T-cell (primary cell): ENCODE measurements at places on chromosomes 6 and 20. TPM values are rescaled to one million over a fixed set of nuclear protein-coding genes. Genes with fewer than 3 reads are reported as not detected.

Gene CHRNA4
- total RNA-seq, result not detected

Gene PNRC1
- total RNA-seq, result 430 TPM

Gene ZNF391
- total RNA-seq, result 4.5 TPM

- no peaks in the 10 kb centered on the region for H3K4me1 ChIP-seq
- DNase-seq, result no peak
- no peaks in the 10 kb centered on the region for H3K27me3 ChIP-seq
- no peak overlapping the region for H3K27ac ChIP-seq
- no peaks in the 10 kb centered on the region for H3K36me3 ChIP-seq
- H3K4me3 ChIP-seq, result no peak overlapping the region
Measured at GRCh38 chr6:7939184-7939863, 28.7 kb upstream of the TXNDC5 start.

- peak overlapping the region; percentile 95 for H3K27ac ChIP-seq
- peaks cover 20% of the 10 kb centered on the region for H3K4me1 ChIP-seq
- DNase-seq, result peak; percentile 52
- H3K4me3 ChIP-seq, result peak overlapping the region; percentile 97
- H3K36me3 ChIP-seq, result no peaks in the 10 kb centered on the region
Measured at GRCh38 chr6:147203311-147204059, 732 bp upstream of the STXBP5 start.

Gene TEAD3
- not detected for total RNA-seq

- no peaks in the 10 kb centered on the region for H3K27me3 ChIP-seq
- no peak overlapping the region for H3K27ac ChIP-seq
- no peaks in the 10 kb centered on the region for H3K4me1 ChIP-seq
- H3K36me3 ChIP-seq, result no peaks in the 10 kb centered on the region
- DNase-seq, result no peak
- no peak overlapping the region for H3K4me3 ChIP-seq
Measured at GRCh38 chr6:108690326-108691049, 129.8 kb downstream of the FOXO3 start.

Gene RSPH9
- total RNA-seq, result not detected

Gene KDM1B
- 10.4 TPM for total RNA-seq

DNA sequence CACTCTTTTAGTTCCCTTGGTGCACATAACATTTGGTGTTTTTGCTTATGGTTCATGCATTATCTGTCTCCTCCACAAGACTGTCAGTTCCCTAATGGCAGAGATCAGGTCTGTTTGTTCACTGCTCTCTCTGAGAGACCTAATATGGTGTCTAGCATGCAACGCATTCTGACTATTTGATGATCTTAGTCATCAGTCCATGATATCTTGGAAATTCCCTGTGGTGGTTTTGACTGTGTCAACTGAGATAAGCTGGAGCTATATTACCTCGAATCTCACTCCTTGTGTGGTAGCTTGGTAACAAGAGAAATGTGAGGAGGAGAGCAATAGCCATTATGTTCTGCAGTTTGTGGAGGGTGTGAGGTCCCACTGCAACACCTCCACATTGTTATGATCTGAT, 229.8 kb downstream of the FRK start:
- no peaks in the 10 kb centered on the region for H3K4me1 ChIP-seq
- H3K27me3 ChIP-seq, result no peaks in the 10 kb centered on the region
- H3K27ac ChIP-seq, result no peak overlapping the region
- no peaks in the 10 kb centered on the region for H3K36me3 ChIP-seq
- no peak for DNase-seq

- no peak for DNase-seq
- peaks cover 38% of the 10 kb centered on the region for H3K36me3 ChIP-seq
- H3K4me1 ChIP-seq, result peaks cover 10% of the 10 kb centered on the region
- no peak overlapping the region for H3K4me3 ChIP-seq
- no peaks in the 10 kb centered on the region for H3K27me3 ChIP-seq
Measured at GRCh38 chr6:34589691-34590090, 33.6 kb upstream of the SPDEF start.

DNA sequence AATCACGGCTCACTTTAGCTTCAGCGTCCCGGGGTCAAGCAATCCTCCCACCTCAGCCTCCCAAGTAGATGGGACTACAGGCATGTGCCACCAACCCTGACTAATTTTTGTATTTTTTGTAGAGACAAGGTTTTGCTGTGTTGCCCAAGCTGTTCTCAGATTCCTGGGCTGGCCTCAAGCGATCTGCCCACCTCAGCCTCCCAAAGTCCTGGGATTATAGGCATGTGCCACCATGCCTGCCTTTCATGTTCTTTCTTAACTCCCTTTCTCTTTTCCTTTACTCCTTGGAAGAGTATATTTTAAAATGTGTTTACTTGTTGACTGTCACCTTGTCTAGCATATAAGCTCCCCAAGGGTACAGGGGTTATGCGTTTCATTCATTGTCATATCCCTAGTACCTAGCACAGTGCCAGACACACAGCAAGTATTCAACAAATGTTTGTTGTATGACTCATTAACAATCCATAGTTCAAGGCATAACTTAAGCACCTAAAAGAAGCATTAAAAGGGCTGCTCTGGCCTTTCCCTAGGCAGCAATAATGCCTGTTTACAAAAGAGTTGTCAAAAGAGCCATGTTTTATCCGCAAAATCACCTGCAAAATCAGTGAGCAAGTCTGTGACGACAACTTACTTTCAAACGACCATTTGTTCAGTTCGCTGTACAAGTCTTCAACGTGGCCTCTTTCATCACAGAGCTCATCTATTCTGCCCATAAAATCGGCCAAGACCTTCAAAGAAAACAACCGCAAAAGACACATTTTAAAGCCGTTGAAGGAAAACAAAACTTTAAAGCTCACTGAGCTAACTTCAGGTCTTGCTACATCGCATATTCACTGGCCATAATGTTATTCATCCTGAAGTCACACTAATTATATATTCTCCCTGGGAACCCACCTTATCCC, 4.6 kb downstream of the CYP24A1 start:
- H3K27ac ChIP-seq, result no peak overlapping the region
- DNase-seq, result no peak
- H3K36me3 ChIP-seq, result no peaks in the 10 kb centered on the region
- H3K4me3 ChIP-seq, result no peak overlapping the region

GRCh38 chr6:15502446-15503345, 160.1 kb downstream of the DTNBP1 start:
- H3K27ac ChIP-seq, result no peak overlapping the region
- H3K36me3 ChIP-seq, result peaks cover 91% of the 10 kb centered on the region
- no peak overlapping the region for H3K4me3 ChIP-seq
- no peak for DNase-seq

DNA sequence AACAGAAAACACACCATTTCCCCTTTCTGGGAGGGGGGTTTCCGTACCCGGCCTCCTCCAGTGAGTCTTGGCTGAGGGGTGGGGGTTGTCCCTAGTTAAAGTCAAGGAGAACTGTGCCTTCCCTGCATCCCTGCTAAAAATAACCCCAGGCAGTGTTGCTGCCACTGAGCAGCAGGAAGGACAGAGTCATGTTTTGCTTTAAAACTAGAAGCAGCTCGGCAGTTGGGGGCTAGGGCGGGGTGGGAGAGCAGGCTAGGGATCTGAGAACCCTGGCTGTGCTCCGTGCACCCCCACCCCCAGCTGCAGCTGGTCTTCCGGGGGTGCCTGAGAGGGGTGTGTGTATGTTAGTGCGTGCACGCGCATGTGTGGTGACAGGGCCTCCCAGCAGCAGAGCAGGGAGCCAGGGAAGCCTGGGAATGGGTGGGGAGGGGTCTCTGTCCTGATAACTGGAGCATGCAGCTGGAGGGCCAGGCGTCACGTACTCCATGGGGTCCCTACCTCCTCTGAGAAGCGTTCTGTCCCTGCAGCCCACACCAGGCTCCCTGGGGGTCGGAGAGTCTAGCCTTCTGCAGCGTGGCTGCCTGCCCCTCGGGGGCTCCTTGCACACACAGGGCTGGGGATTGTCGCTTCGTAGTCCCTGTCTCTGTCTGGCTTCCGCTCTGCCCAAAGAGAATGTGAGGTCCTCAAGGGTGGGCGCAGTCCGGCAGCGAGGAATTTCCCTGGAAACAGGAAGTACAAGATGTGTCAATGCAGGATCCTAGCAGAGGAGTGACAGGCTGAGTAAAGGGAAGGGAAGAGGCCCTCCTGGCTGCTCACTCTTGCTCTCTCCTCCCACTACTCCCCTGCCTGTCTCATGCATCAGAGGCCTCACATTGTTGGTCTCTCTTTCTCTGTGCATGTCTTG, 16.8 kb upstream of the ARMC12 start:
- H3K27me3 ChIP-seq, result peaks cover 5% of the 10 kb centered on the region
- H3K4me1 ChIP-seq, result peaks cover 61% of the 10 kb centered on the region
- peak overlapping the region; percentile 3 for H3K4me3 ChIP-seq
- H3K27ac ChIP-seq, result peak overlapping the region; percentile 56
- no peaks in the 10 kb centered on the region for H3K36me3 ChIP-seq
- no peak for DNase-seq

DNA sequence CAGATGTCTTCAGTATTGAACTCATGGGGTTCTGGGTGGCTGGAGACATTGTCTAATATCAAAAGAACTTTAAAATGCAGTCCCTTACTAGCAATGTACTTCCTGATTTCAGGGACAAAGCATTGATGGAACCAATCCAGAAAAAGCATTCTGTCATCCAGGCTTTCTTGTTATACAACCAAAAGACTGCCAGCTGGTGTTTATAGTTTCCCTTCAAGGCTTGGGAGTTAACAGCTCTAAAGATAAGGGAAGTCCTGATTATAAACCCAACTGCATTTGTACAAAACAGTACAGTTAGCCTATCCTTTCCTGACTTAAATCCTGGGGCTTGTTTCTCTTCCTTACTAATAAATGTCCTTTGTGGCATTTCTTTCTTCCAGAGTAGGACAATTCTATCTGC, 160.0 kb downstream of the COL21A1 start:
- no peaks in the 10 kb centered on the region for H3K4me1 ChIP-seq
- no peak overlapping the region for H3K27ac ChIP-seq
- H3K27me3 ChIP-seq, result no peaks in the 10 kb centered on the region
- no peak overlapping the region for H3K4me3 ChIP-seq
- no peaks in the 10 kb centered on the region for H3K36me3 ChIP-seq

- no peaks in the 10 kb centered on the region for H3K36me3 ChIP-seq
- no peak for DNase-seq
- peak overlapping the region; percentile 64 for H3K4me3 ChIP-seq
- H3K4me1 ChIP-seq, result peaks cover 5% of the 10 kb centered on the region
Measured at GRCh38 chr20:8213831-8214587, 81.9 kb downstream of the PLCB1 start.

DNA sequence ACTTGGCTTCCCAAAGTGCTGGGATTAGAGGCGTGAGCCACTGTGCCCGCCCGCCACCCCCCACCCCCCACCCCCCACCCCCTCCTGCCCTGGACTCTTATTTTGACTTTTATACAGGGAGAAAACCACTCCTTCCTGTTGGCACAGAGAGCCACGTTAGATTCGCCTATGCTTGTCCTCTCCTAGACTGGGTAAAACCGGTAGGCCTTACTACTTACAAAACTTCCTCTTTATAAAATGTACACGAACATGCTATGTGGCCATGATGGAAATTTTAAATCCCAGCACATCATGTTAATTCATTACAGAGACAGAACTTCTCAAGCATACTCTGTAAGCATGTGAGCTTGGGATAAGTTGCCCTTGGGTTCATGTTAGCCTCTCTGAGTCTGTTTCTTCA, 124.2 kb downstream of the SLC24A3 start:
- no peaks in the 10 kb centered on the region for H3K4me1 ChIP-seq
- DNase-seq, result no peak
- H3K36me3 ChIP-seq, result no peaks in the 10 kb centered on the region
- no peak overlapping the region for H3K4me3 ChIP-seq

DNA sequence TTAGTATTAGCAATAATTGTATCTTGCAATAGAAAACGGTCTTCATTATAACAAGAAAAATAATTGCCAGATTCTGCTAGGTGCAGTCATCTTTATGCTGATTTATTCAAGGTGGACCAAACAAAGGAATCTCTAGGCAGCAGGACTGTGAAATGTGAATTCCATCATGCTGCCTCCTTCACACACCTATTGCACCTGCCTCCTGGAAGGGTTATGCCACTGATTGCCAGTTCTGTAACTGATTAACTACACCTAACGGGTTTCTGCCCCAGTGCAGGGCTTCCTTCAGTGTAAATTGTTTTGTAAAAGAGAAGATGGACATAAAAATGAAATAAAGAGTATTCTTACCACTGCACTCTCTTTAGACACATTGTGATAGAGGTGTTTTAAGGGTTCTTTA, 96.1 kb downstream of the FOXO3 start:
- H3K4me1 ChIP-seq, result peaks cover 15% of the 10 kb centered on the region
- H3K27me3 ChIP-seq, result no peaks in the 10 kb centered on the region
- no peak overlapping the region for H3K4me3 ChIP-seq

DNA sequence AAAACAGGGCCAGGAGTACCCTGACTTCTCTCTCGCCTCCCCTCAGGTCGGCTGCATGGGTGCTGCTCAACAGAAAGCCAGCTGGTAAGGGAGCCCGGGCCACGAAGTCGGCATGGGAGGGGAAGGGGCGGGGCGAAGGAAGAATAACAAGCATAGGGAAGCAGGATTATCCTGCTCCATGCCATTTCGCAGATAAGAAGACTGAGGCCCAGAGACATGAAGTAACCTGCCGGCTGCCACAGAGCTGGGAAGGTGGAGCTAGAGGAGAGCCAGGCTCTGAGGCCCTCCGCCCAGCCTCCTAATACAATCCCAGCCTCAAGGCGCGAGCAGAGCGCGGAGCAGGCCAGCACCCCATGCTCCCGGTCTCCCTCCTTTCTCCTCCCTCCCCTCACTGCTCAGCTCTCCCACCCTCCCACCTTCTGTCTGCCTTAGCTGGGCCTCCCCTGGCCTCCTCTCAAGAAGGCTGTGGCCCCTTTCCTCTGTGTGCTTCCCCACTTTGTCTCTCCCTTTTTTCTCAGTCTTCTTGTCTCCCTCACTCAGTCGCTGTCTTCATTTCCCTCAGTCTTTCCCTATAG, 13.2 kb upstream of the HMGA1 start:
- no peaks in the 10 kb centered on the region for H3K36me3 ChIP-seq
- H3K27me3 ChIP-seq, result no peaks in the 10 kb centered on the region
- H3K4me1 ChIP-seq, result peaks cover 13% of the 10 kb centered on the region
- no peak overlapping the region for H3K4me3 ChIP-seq
- H3K27ac ChIP-seq, result peak overlapping the region; percentile 75
- DNase-seq, result no peak

- H3K27ac ChIP-seq, result no peak overlapping the region
- no peaks in the 10 kb centered on the region for H3K36me3 ChIP-seq
- no peak for DNase-seq
- H3K4me3 ChIP-seq, result no peak overlapping the region
- no peaks in the 10 kb centered on the region for H3K4me1 ChIP-seq
Measured at GRCh38 chr6:56766806-56767178, 124.1 kb upstream of the DST start.

GRCh38 chr20:52242237-52243230, 51.0 kb upstream of the ZFP64 start:
- no peak overlapping the region for H3K27ac ChIP-seq
- no peaks in the 10 kb centered on the region for H3K36me3 ChIP-seq
- H3K4me1 ChIP-seq, result no peaks in the 10 kb centered on the region
- H3K4me3 ChIP-seq, result no peak overlapping the region
- no peak for DNase-seq

GRCh38 chr6:6193221-6193745, 127.2 kb downstream of the F13A1 start:
- no peak overlapping the region for H3K27ac ChIP-seq
- no peaks in the 10 kb centered on the region for H3K36me3 ChIP-seq
- peaks cover 6% of the 10 kb centered on the region for H3K27me3 ChIP-seq
- H3K4me3 ChIP-seq, result no peak overlapping the region
- no peak for DNase-seq
